H4 (cell line): ENCODE measurements at places on chromosomes 5 and 9. TPM values are rescaled to one million over a fixed set of nuclear protein-coding genes. Genes with fewer than 3 reads are reported as not detected.

The PCSK1 gene
- not detected in 2 replicates for total RNA-seq

The SLC34A1 gene
- total RNA-seq = not detected in 2 replicates

The F2RL1 gene
- 48.8 and 59.5 TPM in 2 replicates for total RNA-seq

The ACTBL2 gene
- total RNA-seq = 6.7 and 7.0 TPM in 2 replicates

The TSTD2 gene
- total RNA-seq = 8.5 and 9.3 TPM in 2 replicates
